ENCODE measurements at places on chromosomes 13 and 19.

DNA sequence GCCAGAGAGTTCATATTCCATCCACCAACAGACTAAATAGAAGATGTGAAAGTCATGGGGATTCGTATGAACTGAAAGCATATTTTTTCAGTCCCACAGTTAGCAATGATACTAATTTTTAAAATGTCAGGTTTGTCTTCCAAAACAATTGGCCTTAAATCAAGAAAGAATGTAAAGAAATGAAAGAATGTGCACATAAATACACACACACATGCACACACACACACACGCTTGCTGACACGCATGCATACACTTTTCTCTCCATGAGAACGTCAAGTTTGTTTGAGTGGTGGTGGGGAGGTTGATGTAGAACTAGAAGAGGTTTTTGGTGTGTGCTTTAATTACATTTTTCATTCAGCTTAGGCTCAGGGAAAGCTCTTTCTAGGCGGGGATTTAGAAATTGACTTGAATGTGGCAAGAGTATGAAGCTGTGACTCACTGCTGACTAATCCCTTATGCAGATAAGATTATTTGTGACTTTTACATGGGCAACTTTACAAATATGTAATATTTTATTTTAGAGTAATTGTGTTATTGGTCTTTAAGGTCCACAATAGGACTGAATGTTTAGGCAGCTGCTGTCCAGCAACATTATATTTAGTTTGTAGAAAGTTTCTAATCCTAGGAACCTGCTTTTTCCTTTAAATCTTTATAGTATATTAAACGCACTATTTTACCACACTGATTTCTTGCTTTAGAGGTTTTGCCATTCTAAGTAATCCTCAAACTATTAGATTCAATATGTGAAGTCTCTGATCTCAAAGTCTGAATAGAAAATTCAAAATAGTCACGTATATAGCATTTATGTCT is 18.8 kb downstream of the FLT1 start:
- no peak for DNase-seq

GRCh38 chr13:47146136-47146535 is 249.3 kb upstream of the HTR2A start:
- no peak for DNase-seq

DNA sequence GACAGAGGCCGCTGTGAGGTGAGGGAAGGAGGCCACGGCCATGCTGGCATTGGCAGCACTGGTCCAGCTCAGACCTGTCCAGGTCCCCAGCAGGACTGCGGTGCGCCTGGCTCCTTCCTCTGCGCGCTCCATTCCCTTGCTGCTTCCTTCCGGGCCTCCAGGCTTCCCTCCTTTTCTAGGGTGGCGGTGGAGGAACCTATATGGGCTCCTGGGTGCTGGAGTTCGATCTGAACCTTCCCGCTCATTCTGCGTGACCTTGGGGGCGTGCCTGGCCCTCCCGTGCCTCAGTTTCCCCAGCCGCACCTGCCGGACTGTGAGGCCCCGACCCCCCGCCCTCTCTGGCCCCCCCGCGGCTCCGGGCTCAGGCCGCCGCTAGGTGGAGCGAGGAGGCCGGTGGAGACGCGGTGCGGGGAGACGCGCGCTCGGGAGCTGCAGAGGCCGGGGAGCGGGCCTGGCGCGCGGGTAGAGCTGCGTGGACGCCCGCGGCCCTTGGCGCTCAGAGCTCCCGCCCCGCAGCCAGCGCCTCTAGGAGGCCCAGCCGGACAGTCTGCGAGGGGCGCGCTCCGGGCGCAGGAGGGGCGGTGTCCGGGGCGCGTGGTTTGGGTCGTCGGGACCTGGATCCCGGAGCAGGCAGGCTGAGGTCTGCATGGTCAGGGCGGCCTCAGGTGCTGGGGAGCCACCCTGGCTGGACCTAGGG is 29.9 kb downstream of the EFNA2 start:
- no peak for DNase-seq

DNA sequence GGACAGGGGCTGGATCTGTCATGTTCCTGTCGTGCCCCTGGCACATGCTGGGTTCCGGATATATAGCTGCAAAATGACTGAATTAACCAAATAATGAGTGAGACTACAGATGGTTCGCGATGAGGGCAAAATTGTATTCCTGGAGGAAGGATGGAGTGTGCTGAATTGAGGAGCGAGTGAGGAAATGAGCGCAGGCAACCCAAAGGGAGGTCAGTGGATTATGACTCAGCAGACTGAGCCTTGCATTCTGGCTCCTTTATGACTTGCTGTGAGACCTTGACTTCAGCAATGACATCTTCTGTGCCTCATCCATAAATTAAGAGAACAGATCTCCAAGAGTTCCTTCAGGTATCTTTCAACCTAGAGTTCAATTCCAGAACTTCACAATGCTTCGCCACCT is 115.0 kb upstream of the CLDN10 start:
- DNase-seq: no peak

- DNase-seq: no peak
Observed at GRCh38 chr13:32262165-32262564, 53.0 kb downstream of the ZAR1L start.

DNA sequence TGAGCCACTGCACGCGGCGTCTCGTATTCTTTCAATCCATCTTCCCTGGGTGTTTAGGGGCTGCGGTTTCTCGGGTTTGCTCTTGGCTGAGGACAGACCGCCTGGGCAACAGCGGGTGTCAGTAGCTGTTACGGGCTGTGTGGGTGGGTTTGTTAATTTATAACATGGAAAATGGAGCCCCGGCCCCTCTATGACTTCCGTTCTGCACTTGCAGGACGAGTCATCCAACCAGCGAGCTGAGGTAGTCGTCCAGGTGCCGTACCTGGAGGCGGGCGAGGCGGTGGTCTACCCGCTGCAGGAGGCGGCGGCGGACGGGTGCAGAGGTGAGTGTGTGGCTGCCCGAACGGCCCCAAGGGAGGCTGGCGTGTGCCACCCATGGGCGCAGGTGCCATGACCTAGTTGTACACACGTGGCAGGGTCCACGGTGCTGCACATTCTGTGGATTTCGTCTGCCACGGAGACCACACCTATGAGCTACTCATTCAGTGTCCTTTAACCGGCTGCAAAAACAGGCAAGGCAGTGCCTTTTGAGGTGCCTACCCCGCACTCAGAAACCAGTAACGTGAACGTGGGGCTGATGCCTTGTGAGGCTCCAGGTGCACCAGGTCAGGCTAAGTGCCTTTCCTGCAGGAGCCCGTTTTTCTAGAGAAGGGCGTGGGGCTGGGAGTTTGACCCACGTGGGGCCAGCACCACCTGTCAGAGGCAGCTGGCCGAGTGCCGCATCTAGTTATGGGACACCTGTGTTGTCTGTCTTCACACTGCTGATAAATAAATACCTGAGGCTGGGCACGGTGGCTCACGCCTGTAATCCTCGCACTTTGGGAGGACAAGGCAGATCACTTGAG is 10.9 kb downstream of the POLR2E start:
- no peak for DNase-seq

DNA sequence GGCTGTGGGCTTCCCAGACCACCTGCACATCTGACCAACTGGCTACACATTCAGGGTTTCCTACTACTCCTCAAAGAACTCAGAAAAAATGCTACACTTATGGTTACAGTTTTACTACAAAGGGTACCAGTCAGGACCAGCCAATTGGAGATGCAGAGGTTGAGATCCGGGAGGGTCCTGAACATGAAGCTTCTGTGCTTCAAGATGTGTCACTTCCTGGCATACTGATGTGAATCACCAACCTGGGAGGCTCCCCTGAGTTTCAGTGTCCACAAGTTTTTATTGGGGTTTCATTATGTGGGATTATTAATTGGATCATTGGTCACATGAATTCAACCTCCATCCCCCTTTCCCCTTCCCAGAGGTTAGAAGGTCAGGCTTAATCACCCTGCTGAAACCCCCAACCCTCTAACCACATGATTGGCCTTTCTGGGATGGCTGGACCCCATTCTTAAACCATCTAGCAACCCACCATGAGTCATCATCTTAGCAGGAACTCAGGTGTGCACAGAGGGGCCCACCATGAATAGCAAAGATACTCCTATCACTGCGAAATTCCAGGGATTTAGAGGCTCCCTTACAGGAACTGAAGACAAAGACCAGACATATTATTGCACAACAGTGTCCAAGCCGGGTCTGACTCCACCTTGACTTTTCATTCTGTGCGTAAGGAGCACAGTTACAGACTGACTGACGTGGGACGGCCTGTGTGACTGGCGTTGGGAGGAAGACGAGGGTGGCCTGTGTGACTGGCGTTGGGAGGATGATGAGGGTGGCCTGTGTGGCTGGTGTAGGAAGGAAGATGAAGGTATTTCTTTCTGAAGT is 90.7 kb downstream of the ATP8A2 start:
- DNase-seq: no peak

DNA sequence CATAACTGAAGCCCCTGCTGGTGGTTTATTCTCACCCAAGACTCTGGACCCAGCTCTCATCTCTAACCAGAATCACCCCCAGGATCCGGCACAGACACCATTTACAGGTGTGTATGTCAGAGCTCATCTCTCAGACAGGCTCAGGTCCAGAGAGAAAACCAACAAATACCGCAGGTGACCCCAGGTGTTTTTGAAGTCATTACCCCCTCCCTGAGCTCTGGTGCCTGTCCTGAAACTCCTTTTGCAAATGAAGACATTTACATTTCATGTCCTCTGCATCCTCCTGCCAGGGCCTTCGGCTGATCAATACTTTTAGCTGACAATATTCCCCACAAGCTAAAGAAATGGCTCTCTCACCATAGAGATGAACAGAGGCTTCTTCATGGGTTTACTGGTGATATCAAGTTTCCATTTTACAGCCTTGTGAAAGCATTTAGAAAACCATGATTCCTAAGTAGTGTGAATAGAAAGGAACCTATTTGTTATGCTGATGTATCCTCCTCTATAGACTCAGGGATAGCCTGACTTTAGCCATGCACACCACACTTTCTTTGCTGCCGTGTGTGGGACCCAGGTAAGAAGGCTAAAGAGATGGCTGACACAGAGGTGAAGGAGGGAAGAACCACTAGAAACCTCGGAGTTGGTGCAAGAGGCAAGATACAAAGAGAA is 131.3 kb downstream of the KCTD15 start:
- no peak for DNase-seq

- DNase-seq: no peak
Observed at GRCh38 chr13:74562381-74562780, 428.2 kb upstream of the KLF12 start.

- DNase-seq: no peak
Observed at GRCh38 chr19:28881616-28882015, 331.3 kb downstream of the UQCRFS1 start.

GRCh38 chr19:5448374-5448773 is 6.8 kb upstream of the ZNRF4 start:
- no peak for DNase-seq

GRCh38 chr19:50008532-50008931 is 16.6 kb downstream of the VRK3 start:
- no peak for DNase-seq

GRCh38 chr13:22589880-22590279 is 590.9 kb upstream of the SGCG start:
- no peak for DNase-seq

DNA sequence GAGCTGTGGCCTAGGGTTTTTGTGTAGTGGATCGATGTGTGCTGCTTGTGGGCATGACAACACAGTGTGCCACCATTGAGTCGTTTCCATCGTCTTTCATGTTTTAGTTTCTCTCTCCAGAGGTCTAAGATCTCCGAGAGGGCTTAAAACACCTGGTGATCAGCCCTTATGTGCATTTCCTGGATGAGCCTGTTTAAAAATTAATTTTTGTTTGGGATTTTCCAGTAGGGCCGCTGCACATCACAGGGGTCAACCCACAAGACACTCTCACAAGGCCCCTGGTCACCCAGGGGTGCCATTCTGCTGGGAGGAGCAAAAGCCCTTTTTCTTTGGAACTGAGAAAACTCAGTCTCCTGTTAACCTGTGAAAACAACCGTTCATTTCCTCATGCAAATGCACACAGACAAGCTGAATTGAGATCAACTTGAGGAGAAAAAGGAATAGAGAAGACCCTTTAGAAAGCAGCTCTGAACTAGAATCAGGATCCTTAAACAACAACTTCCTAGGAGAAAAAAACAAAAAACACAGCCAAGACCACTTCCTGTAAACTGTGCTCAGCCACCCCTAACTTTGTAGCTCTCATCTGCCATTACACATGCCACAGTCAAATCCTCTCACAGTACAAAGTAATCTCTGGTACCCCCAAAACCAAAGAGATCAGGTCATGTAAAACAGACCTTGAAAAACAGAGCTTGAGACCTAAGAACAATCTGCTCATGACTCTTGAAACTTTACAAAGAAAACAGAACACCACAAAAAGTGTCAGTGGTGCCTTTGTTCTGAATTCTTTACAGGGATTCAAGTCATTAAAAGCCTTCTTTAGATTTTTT is 8.3 kb upstream of the MTRF1 start:
- no peak for DNase-seq

Measured in activated CD8-positive, alpha-beta memory T cell treated with anti-CD3 and anti-CD28 coated beads for 4 hours (primary cell).